Stimulated activated CD8-positive, alpha-beta memory T cell treated with anti-CD3 and anti-CD28 coated beads, Interleukin-4, amount 100 ng/mL, for 4 hours (primary cell): ENCODE measurements at places on chromosomes 12 and 14.

DNA sequence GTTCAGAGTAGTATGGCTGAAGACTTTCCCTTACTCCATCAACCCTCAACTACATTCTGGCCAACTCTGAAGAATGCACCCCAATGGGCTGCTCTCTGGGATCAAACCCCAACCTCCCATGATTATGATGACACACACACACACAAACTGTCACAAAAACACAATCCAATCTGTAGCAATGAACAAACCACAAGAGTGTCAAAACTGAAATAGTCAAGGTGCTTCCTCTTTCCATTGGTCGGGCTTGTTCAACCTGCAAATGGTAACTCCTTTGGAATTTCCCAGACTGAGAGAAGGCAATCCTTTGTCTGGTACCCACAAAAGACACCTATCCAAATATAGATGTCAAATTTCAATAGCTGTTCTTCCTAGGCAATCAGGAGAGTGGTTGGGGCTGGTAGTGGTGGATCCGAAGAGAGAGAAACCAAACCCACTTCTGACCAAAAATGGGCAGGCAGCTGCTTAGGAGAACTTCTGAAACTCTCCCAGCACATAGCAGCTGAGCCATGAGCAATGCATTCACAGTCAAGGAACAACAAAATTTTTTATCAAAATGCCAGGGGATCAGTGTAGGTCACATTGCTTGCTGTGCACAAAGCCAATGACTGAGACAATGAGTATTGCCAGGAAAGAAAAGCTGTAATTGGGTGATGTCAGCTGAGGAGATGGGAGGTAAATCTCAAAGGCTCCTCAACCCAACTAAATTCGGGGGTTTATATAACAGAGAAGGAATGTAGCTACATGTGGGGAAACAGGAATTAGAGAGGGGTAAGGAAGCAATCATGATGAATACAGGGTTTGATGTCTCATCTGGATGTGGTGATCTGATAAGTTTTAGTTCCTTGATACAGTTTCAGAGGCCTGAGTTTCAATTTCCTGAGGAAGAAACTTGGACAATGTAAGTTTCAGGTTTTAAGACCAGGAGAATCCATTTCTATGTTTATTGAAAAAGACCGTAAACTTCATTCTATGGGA is 191.4 kb downstream of the KITLG start:
- DNase-seq, result no peak

DNA sequence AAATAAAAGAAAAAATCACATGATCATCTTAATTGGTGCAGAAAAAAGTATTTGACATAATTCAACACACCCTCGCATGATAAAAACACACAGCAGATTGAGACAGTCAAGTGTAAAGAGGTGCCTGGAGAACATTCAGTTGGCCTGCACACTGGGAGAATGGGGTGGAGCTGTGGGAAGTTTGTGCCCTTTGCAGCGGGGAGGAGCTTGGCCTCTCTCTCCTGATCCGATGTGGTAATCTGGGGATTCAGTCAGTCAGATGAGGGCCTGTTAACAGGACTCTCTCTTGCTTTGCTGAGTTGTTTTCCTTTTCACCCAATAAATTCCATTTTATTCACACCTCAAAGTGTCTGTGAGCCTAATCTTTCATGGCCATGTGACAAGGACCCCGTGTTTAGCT is 5.9 kb downstream of the SERPINA6 start:
- DNase-seq, result no peak

- DNase-seq, result no peak
Observed at GRCh38 chr12:48296586-48297282, 54.0 kb downstream of the ZNF641 start.

GRCh38 chr12:22518998-22519397 is 25.3 kb downstream of the C2CD5 start:
- no peak for DNase-seq

GRCh38 chr12:85874031-85874461 is at the start of gene NTS:
NTS (plus strand) TSS chr12:85874295; CDS start chr12:85874404, 109 bp downstream.
- no peak for DNase-seq

DNA sequence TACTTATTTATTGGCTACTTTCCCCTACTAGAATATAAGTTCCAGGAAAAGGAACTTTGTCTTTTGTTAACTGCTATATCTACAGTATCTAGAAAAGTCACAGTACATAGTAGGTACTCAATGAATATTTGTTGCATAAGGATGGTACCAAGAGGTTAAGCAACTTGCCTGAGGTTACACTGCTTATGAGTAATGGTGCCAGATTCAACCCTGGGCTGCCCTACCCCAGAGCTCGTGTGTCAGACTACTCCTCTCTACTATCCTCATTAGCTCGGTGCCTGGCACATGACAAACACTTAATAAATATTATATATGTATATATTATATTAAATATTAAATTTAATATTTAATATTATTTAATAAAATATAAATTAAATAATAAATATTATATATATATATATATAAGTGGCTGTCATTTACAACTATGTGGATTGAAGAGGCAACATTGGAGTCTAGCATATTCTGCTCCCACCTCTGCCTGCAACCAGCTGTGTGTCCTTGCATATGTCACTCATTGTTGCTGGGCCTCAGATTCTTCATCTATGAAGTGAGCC is 25.4 kb downstream of the UTP20 start:
- DNase-seq, result no peak

DNA sequence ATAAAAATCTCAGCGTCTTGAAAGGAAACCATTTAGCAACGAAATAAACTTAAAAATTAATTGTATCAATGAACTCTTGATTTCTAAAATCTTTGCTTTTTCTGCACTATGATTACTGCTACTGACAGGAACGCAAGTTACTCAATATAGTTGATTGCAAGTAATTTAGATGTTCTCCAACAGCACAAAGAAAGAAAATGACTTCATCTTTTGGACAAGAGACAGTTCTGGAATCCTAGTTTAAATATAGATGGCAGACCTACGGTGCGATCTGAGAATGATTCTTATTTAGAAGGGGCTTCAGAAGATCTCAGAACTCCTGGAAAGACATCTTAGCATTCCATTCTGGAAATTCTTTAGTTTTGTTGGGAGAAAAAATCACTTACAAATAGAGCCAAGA is 1.4 kb upstream of the SUDS3 start:
- DNase-seq, result no peak

GRCh38 chr12:122862872-122863701 is 27.8 kb downstream of the HIP1R start:
- no peak for DNase-seq

GRCh38 chr14:70652871-70653270 is 11.2 kb downstream of the TTC9 start:
- DNase-seq, result no peak

- no peak for DNase-seq
Observed at GRCh38 chr14:60184146-60184904, 19.1 kb upstream of the DHRS7 start.

- DNase-seq, result no peak
Observed at GRCh38 chr12:25208554-25208953, 13.5 kb downstream of the ETFRF1 start.

GRCh38 chr12:42208574-42208973 is 29.5 kb downstream of the YAF2 start:
- DNase-seq, result no peak

- DNase-seq, result no peak
Observed at GRCh38 chr14:98623788-98624415, 648.1 kb downstream of the BCL11B start.

DNA sequence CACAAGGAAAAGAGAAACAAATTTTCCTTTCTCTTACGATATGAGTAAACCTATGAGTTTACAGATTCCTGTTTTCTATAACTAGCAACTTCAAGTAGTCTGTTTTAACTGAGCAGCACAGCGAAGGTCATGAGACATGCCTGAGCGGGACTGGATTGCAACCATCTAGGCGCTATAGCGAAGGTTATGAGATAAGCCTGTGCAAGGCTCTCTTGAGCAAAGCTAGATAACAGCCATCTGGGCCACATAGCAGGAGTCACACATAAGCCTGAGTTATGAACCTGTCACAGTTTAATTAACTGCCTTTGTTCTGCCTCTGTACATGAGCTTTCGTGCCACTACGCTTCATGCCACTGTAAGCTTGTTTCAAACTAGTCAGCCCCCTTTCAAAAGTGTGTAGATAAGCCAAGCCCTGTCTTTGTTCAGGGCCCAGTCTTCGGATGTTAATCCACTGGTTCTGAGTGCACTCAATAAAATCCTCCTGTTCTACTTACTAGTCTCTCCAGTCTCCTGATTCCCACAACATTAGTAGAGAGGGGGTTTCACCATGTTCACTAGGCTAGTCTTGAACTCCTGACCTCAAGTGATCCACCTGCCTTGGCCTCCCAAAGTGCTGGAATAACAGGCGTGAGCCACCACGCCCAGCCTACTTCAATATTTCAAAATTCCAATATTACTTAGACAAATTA is 47.1 kb downstream of the SEC23A start:
- no peak for DNase-seq

GRCh38 chr12:108495054-108495453 is 20.0 kb upstream of the FICD start:
- DNase-seq, result no peak

- DNase-seq, result peak; percentile 24
Observed at GRCh38 chr14:55807053-55807880, 227.3 kb downstream of the KTN1 start.

DNA sequence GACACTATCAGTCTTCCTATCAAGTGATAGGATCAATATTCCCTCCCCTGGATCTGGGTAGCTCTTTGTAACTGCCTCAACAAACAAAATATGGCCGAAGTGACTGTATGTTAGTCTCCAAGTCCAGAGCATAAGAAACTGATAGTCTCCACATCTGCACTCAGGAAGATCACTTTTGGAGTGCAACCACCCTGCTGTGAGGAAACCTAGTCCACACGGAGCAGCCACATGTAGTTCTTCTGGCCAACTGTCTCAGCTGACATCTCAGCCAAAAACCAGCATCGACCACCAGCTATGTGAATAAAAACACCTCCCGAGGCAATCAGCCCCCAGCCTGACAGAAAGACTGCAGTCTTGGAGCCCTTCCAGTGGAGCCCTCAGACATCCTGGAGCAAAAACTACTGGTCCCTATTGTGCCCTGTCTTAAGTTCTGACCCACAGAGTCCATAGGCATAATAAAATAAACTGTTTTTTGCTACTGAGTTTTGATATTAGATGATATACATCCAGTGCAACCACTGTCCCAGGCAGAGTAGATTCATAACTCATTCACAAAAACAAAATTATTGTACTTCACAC is 143.8 kb downstream of the MED13L start:
- no peak for DNase-seq

- DNase-seq, result no peak
Observed at GRCh38 chr14:62381311-62382070, 619.3 kb downstream of the SNAPC1 start.
